ENCODE measurements at places on chromosomes 2 and 18.

GRCh38 chr2:10144771-10145518 lies 22.4 kb downstream of the RRM2 start:
- DNase-seq = peak; percentile 72

DNA sequence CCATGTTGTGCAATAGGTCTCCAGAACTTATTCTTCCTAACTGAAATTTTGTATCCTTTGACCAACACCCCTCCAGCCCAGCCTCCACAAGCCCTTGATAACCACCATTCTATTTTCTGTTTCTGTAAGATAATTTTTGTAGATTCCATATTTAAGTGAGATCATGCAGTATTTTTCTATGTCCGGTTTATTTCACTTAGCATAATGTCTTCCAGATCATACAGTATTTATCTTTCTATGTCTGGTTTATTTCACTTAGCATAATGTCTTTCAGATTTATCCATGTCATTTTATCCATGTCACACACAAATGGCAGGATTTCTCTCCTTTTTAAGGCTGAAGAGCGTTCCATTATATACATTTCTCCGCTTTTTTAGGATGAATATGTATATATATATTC lies 24.4 kb upstream of the ONECUT2 start:
- no peak for DNase-seq

DNA sequence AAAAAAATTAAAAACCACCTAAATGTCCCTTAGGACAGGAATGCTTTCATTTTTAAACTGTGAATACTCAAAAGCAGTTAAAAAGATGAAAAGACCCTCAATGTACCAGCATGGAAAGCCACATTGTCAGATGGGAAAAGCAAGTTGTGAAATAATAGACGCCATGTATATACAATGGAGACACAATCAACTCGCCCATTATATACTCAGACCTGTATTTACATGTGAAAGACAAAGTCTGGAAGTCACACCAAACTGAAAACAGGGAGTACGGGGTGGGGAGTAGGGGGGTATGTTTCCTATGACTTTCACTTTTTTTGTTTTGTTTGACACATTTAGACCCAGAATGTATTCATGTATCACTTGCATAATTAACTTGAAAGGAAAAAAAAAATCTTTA lies 75.6 kb downstream of the CELF4 start:
- no peak for DNase-seq

GRCh38 chr2:49780949-49781348 lies 626.6 kb upstream of the FSHR start:
- DNase-seq = no peak

DNA sequence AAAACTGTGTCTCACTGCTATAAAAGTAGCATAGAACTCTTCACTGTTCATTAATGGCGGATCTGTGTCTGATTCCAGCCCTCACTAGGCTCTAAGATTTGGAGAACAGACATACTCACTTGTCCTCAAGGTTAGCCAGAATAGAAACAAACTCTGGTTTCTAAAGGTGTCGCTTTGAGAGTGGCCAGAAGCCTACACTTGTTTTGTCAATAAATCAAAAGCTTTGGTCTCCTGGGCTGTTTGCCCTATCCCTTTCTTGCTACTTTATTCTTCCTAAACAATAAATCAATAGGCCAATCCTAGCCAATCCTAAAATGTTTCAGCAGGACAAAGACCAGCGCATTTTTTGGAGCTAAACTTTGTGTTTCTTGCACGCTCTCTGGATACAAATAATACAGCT lies 1064.6 kb upstream of the CHAC2 start:
- DNase-seq = no peak

DNA sequence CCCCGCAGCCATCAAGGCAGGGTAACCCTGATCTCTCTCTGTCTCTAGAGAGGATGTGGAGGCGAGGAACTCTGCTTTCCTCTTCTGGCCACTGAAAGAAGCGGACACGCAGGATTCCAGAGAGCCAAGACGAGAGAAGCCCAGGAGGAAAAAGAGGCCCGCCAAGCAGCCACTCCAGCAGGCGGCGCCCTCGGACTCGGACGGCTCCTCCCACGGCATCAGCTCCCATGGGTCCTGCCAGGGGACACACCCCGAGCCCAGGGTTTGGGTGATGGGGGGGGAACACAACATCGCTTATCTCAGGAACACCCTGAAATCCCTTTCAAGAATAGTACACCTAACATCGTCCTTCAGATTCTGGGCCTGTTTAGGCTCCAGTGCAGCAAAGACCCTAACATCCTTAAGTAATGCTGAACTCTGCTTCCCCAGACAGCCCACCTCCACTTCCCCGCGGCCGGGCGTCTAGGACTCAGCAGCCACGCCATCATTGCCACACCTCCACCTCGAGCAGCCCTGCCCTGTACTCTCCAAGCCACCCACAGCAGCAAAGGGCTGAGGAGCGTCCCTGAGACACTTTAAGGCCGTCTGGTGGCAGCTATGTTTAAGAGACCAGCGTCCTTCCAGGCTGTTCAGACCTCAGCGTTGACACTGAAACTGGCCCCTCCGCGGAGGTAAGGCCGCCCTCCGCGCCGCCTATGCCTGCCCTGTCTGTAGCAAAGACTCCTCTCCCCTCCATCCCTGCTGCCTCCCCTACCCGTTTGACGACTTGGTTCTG lies 34.3 kb upstream of the CNGA3 start:
- DNase-seq = no peak

GRCh38 chr2:239158641-239159475 lies 242.0 kb downstream of the HDAC4 start:
- peak; percentile 89 for DNase-seq

All from chondrocyte (in vitro differentiated cells).